ENCODE measurements at places on chromosomes 3 and 15.
A peak's percentile ranks its signal among the peaks of the same experiment; 100 is the strongest.

DNA sequence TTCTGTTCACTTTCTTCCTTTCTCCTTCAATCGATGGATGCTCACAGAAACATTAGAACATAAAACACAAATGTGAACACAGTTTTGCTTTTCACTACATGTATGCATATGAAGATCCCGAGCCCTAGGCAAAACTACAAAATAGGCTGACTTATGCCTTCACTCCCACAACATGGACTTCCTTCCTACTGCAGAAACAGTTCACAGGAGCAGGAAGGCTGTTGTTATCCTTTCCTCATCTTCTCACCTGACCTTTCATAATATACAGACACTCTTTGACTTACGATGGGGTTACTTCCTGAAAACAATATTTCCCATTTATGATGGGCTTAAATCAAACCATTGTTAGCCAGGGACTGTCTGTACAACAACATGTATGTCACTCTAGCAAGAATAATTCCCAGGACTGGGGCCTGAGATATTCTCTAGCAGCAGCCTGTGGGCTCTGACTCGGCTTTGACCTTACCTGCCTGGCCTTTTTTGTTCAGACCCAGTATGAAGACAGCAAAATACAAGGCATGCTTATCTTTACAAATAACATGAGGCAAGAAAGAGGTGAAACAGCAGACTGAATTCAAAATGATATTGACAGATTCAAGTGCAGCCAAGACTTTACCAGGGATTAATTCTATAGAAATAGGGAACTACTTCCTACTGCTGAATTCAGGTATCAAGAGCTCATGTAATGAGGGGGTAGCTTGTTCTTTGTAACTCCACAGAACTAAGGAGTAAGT lies 51.8 kb upstream of the PLXND1 start:
- no peak for DNase-seq

GRCh38 chr15:84793431-84794161 lies 23.6 kb upstream of the ALPK3 start:
- no peak for DNase-seq

GRCh38 chr15:38687775-38688495 lies 123.3 kb upstream of the RASGRP1 start:
- no peak for DNase-seq

GRCh38 chr15:78620527-78621421 lies at the start of gene CHRNA3:
TSS of gene CHRNA3 (minus strand) at chr15:78620996. CDS start at chr15:78620794, 202 bp downstream.
- peak; percentile 47 for DNase-seq
